CD4-positive, alpha-beta T cell treated with Interleukin-17A for 4 hours (primary cell): ENCODE measurements at places on chromosomes 5 and 9.

DNA sequence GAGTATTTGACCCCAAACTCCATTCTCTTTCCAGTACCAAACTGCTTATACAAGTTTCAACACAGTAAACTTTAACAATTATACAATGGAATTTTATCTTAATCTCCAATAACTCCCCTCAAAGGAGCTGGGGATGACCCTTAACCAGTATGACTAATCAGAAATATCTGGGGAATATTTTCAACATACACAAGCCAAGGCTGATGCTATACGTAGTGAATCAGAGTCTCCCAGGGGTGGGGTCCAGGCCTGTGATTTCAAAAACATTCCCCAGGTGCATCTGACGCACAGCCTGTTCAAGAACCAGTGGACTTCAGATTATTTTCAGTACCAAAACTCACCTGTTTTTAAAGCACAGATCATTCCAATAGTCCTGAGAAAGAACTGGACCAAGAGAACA lies 11.8 kb upstream of the SEMA5A start:
- DNase-seq = no peak

GRCh38 chr9:112554516-112554915 lies 67.9 kb downstream of the KIAA1958 start:
- DNase-seq = no peak

DNA sequence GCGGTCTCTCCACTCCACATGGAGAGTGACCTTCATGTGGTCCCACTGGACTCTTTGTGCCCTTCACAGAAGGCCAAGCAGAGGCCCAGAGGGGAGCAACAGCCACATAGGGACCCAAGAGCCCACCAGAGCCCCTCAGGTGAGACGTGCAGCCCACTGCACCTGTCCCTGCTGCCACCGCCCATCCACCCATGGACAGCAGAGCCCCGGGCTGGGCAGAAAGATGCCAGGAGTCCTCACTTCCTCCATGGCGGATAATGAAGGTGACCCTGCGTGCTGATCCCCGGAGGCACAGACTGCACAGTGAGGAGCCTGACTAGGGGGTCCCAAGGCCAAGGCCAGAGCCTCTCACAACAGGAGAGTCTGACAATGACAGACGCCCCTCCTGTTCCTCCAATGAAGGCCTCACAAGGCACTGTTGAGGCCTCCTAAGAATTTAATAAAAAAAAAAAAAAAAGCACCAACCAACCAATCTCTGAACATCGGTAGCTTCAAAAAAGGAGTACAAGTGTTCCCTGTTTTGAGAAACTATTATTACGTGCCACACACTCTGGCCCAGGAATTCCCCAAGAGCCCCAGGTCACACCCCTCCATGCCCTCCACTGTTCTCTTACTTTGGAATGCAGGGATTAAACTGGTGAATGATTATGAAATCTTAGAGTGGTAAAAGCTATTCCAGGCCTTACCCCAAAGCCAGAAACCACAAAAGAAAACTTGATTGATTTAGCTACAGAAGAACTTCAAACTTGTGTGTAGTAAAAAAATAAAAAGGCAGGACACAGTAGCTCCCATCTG lies 2.8 kb upstream of the PPP1R26 start:
- no peak for DNase-seq

DNA sequence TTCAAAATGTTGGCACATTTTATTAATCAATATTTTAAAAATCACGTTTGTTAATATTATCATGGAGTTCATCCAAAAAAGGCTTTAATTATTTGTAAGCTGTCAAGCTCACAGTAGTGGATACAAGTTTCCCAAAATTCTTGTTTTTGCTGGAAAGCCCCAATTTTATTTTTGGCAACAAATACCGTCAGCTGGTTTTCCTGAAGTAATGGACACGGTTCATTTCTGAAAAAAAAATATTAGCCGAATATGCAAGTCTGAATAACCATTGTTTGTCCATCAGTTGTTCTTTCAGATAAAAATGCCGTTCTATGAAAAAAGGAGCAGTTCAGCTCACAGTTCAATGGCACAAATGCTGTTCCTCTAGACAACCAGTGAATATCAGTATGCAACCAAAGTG lies 101.5 kb upstream of the RAI14 start:
- DNase-seq = no peak

DNA sequence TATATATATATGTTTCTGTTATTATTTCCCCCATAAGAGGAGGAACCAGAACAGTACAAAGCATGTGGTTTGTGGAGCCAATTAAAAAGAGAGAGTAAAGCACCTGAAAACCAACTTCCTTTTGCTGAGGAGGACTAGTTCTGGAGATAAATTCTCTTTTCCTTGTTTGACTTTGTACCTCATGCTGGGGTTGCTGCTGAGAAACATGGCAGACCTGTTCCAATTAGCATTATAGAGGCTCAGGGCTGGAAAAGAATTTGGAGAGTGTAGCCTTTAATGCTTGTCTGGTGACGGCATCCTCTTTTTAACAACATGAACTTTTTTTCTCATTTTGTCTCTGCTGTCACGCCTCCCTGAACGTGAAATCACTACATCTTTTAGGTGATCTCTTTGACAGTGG lies 32.8 kb upstream of the NMUR2 start:
- no peak for DNase-seq

DNA sequence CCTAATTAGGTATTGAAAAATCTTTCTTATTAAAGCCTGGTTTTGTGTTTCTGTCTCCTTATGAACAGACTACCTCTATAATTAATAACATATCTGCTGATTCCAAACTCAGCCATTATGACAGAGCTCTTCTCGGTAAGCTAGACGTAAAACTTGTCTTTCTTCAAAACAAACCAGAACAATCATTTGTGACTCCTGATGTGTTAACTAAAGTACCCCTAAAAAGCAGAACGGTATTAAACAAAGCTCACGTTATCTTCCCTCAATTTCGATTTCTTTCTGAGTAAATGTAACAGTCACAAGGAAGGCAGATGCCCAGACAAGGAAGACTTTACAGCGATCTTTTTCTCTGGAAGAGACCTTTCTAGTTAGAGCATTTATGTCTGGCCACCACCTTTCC lies 1.8 kb downstream of the SEMA5A start:
- no peak for DNase-seq

DNA sequence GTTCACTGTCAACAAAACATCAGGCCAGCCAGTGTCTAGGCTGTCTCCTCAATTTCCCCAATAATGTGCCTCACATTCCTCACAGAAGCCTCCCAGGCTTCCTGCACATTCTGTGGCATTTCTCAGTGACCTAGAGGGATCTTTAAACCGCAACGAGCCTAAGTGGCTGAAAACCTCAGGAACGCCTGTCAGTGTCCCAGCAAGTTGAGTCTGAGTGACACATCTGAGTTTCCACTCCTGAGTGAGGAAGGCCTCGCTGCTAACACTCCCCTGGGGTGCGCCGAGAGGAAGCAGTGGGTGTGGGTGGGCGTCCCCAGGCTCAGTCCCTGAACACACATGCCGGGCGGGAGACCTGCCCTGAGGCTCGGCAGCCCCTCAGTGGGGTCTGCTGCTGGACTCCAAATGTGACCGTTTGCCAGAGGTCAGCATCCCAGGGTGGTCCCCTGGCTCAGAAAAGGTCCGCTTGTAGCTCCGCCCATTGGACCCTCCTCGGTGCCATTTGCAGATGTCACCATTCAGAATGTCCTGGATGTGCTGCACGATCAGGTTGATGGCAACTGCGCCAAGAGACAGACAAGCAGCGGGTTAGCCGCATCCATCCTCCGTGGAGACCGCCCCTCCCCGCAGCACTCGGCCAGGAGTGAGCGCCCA lies 6.3 kb downstream of the UCK1 start:
- no peak for DNase-seq

GRCh38 chr5:80712919-80713318 lies 58.1 kb upstream of the DHFR start:
- no peak for DNase-seq

DNA sequence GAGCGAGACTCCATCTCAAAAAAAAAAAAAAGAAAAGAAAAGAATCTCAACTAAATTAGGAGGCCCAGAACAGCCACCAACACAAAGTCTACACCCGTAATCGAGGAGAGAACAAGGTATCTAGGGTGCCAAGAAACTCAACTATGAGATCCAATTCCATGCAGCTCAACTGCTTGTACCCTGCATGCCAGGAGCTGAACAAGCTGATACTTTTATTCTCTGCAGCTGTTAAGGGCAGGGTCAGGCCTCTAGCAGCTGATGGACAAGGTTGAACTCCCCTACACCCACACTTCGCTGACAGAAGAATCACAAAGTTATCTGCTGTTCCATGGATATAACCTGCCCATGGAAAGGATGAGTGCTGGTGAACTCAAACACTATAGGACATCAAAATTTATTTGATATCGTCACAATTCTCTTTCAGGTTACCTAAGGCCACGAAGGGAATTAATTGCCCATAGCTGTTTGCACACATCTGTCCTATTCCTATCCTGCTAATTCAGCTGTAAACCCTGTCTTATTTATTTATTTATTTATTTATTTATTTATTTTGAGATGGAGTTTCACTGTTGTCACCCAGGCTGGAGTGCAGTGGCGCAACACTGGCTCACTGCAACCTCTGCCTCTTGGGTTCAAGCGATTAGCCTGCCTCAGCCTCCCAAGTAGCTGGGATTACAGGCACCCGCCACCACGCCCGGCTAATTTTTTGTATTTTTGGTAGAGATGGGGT lies 20.7 kb downstream of the UBAP2 start:
- no peak for DNase-seq

DNA sequence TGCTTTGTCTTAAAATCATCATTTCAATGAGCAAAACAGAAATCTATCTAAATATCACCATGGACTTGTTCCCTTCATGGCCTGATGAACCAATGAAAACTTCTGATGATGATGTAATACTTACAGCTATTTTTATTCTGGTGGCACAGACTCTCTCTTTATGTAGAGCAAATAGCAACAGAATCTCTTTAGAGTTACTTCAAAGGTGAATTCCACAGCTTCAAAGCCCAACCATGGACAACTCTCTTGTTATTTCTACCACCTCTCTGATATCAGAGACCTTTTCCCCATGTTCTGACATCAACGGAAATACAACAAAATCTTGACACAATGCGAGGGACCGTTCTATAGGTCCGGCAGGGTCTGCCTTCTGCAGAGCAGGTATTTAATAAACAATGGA lies 70.1 kb downstream of the RETREG1 start:
- DNase-seq = no peak

GRCh38 chr9:34611811-34612787 lies at the start of gene RPP25L:
TSS of gene RPP25L (minus strand) at chr9:34612097. CDS start at chr9:34611296, 801 bp downstream.
- peak; percentile 90 for DNase-seq

GRCh38 chr9:6068983-6069382 lies 53.6 kb upstream of the RANBP6 start:
- DNase-seq = no peak

DNA sequence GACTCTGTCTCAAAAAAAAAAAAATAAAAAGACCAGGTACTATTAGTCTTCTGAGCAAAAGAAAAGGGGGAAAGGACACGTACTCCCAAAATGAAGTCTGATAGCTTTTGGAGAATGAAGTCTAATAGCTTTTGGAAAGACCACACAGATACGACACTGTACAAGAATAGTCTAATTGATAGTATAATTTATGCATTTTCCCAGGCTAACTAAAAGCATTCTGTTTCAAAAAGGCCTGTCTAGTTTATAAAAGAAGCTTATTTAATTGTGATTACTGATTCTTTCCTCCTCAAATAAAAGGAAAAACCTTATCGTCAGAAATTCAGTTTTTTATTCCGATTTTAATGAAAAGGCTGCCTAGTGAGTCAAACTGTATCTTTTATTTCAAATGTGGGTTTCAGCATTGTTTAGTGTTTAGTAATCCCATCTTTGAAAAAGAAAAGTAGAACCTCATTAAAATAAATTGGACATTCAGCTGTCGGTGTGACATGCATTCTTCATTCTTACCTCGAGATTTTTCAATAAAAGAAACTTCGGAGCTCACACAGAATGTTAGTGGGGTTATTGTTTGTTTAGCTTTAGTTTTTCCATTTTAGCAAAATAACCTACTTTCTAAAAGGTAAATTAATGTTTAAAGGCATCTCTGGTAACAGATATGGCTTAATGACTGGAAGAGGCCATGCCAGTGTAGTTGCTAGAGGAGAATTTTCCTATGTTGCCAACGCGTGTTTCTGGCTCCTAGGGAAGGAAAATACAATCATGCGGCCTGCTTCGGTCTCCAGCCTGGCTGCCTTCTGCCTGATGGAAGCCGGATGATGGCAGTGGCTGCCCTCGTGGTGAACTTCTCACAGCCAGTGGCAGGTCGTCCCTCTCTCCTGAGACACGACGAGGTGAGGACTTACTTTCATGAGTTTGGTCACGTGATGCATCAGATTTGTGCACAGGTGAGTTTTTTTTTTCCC lies 70.0 kb downstream of the NLN start:
- no peak for DNase-seq

GRCh38 chr5:83802686-83803085 lies 82.0 kb upstream of the HAPLN1 start:
- DNase-seq = no peak

DNA sequence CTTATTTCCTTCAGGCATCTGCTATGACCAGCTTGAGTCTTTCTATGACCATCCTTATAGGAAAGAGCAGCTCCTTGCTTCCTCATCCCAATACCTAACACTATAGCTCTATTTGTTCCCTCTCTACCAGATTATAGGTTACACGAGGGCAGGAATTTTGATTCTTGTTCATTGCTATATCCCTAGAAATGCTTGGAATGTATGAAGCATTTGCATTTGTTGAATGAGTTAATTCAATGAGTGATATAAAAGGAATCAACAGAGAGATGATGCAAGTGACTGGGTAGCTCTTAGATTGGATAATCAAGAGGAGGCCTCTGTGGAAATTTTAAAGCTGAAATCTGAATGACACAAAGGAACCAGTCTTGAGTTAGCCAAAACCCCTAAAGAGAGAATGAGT lies 13.9 kb downstream of the ZCCHC9 start:
- DNase-seq = no peak

DNA sequence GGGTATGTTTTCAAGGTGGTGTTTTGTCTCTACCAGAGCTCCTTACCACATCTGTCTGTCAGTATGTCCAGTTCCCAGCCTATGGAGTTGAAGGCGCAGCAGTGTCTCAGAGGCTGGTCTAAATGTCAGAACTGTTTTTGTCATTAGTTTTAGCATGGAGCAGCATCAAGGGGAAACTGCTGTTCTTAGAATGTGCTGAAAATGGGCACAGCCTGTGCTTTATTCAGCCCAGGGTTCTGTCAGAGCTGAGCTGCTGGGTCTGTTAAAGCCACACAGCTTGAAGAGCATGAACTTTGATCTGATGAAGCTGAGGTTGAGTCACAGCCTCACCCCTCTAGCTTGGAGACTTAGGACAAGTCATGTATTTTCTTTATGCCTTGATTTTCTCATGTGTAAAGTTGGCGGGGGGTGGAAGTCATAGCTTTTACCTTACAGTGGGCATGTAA lies 71.9 kb downstream of the RALGPS1 start:
- DNase-seq = peak; percentile 62

- no peak for DNase-seq
Measured at GRCh38 chr5:116303340-116303739, 218.5 kb downstream of the COMMD10 start.

DNA sequence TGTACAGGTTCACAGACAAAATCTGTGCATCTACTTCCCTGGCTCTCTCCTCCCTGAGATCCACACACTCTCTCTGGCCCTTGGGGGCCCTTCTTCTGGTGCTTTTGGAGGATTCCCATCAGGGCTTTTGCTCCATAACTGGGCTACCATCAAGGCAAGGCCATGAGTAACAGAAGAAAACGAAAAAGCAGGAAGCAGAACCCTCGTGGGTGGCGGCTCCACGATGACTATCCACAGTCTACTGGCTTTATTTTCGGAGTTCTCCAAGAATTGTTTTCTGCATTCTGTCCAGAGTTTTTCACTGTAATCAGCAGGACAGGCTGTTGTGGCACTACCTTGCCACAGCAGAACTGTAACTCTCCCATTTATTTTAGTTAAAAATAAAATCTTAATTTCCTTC lies 19.9 kb downstream of the PNPLA7 start:
- no peak for DNase-seq
